Pulmonary artery endothelial cell (primary cell): ENCODE measurements at places on chromosomes 5 and 9. TPM values are rescaled to one million over a fixed set of nuclear protein-coding genes. Genes with fewer than 3 reads are reported as not detected.

Gene ATOSB
- 17.7 and 19.7 TPM in 2 replicates for total RNA-seq

Gene IGFBPL1
- 0.11 and 0.33 TPM in 2 replicates for total RNA-seq

DNA sequence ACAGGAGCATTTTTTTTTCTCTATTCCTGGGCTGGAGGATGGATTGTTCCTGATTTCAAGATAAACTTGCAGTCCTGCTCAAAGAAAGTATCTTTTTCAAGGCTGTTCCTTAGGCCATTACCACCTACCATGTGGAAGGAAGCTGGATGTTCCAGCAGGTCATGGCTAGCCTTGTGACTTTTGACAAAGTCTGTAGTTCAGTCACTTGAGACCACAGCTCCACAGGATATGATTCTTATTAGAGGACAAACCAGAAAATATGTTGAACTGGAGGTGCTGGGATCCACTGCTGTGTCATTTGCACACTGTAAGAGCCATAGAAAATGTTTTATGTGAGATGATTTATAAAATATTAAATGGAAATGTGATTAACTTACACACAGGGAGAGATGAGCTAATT, 184.2 kb upstream of the ACO1 start:
- no peak for DNase-seq

DNA sequence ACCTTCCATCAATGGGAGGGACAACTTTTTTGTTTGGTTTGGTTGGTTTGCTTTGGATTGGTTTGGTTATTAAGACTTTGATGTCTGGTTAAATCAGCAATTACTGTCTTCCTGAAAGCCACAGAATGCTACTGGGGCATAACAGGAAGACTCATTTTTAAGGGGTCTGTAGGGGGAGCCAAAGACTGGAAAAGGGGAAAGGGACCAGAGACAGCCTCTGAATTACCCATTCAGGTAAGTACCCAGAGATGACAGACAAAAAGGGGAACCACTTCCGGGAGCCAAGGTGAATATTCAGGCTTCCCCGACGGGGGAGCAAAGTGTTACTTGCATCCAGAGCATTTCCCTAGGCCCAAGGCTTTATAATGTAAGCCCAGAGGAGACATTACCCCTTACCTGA, 4.6 kb upstream of the FEM1C start:
- no peak for DNase-seq

Gene IFNE
- total RNA-seq: 0.92 and 1.0 TPM in 2 replicates

GRCh38 chr5:125100951-125101350, 354.5 kb upstream of the ZNF608 start:
- DNase-seq: no peak

GRCh38 chr9:129569502-129570449, 51.1 kb downstream of the C9orf50 start:
- DNase-seq: no peak
